Pancreas (tissue), 10 donors: ENCODE measurements at places on chromosomes 5 and 9. TPM values are rescaled to one million over a fixed set of nuclear protein-coding genes. Genes with fewer than 3 reads are reported as not detected.

ARHGEF39 gene
- 1.1 TPM for total RNA-seq

BTNL9 gene
- total RNA-seq = 6.6 TPM

ADAMTS13 gene
- 2.0 TPM for total RNA-seq

LCN15 gene
- not detected for total RNA-seq

NTRK2 gene
- 27.3 TPM for total RNA-seq

FTMT gene
- total RNA-seq = not detected

ADAMTS6 gene
- total RNA-seq = 0.14 TPM

PPP1R2B gene
- 0.12 TPM for total RNA-seq

PDZD2 gene
- total RNA-seq = 3.4 TPM

GPR150 gene
- 0.61 TPM for total RNA-seq

ZBED3 gene
- total RNA-seq = 7.3 TPM

PCDHGA4 gene
- 2.7 TPM for total RNA-seq

CDC26 gene
- total RNA-seq = 10.0 TPM

OTP gene
- total RNA-seq = not detected

GRCh38 chr5:71972777-71973473 is 134.3 kb upstream of the MAP1B start:
- no peak for DNase-seq

DNA sequence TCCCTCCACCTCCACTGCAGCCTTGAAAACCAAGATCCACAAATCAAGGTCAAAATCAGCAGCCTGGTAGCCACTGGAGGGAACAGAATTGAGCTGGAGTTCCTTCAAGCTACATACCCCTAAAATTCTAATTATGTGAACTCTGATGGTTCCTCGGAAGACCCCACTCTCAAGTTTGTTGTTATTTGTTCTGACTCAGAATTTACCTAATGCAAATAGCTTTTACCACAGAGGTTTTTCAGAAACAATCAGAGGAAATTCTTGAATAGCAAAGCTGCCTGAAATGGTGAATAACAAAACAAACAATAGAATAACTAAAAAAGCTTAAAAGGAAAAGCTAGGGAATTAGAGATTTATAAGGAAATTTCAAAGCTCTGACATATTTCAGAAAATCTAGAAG is 220.0 kb downstream of the CDH18 start:
- DNase-seq = no peak

DNA sequence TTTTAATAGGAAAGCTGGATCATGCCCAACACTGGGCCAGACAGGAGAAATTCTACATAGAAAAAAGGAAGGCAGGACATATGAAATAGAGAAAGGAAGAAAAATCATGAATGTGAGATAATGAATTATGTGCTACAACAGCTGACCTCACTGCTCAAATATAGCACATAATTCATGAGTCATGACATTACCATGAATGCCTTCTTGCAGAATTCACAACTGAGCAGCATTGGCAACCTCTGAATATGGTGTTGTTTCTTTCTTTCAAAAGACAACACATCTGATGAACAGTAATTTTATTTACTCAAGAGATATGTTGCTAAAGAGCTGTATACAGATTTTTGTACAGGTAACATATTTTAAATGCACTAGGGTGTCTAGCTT is 34.4 kb downstream of the APBA1 start:
- no peak for DNase-seq

DNA sequence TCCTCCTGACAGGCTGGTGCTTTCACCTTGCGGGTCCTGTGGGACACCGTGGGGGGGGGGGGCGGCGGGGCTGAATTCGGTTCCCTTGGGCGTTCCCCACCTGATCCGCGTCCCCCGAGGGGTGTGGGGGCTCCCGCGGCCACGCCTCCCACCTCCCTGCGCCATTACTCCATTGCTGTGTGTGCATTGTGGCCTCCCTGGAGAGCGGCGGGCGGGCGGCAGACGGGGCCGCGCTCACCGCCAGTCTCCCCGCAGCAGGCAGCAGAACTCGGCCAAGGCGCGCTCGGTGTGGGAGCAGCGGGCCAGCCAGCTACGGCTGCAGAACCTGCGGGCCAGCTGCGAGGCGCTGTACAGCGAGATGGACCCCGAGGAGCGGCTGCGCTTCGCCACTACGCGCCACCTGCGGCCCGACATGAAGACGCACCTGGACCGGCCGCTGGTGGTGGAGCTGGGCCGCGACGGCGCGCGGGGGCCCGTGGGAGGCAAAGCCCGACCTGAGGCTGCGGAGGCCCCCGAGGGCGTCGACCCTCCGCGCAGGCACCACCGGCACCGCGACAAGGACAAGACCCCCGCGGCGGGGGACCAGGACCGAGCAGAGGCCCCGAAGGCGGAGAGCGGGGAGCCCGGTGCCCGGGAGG is 145.3 kb downstream of the CACNA1B start:
- DNase-seq = no peak

DNA sequence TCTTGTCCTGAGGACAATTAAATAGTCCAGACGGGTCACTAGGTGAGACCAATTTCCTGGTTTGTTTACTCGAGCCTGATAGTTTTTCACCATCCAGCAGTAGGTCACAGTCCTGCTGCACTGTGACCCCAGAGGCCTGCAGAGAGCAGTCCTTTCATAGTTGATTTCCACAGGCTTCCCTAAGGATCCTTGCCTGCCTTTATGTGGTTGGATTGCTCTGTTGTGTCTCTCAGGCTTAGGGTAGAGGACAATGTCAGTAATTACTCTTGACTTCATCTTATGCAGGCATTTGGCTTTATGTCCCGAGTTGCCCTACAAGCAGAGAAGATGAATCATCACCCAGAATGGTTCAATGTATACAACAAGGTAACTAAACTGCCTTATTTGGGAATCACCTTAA is 9.0 kb upstream of the CATSPER3 start:
- no peak for DNase-seq

GRCh38 chr5:966345-966710 is 42.3 kb upstream of the NKD2 start:
- DNase-seq = no peak

DNA sequence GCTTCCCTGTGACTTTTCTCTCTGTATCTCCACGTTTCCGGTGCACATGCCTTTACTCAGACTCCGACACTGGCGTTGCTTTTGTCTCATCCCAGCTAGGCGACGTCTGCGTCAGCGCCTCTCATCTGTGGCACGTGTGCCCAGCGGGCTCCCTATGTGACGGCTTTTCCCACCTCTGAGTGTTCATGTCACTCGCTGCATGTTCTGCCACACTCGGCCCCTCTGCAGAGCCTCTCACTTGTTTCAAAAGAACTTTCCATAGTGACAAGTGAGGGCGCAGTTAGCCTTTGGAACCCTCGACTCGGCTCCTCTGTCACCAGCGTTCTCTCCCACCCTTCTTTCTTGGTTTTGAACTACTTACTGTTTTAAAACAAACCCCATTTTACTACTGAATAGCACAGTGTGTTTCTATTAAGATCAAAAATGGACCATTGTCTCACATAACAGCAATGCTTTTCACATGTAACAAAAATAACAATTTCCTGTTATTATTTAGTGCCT is 113.4 kb upstream of the CACNA1B start:
- no peak for DNase-seq

- no peak for DNase-seq
Observed at GRCh38 chr5:143131972-143132371, 271.5 kb downstream of the NR3C1 start.

GRCh38 chr5:149147676-149148075 is 6.4 kb downstream of the ABLIM3 start:
- DNase-seq = no peak

DNA sequence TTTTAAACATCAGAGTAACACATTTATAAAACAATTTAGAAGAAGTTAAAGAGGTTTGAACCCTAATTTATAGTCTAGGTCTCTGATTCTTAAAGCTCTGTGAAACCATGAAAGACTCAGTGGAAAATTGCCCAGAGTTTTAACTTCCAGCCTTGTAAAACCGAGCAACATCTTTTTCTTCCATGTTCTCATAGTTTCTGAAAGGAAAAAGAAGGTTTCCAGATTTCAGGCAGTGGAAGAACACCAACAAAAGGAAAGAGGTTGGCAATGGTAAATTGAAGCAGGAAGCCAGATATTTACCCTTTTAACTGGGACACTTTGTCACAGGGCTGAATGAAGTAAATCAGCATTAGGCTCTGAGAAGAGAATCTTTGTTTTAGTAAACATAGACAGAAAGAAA is 1999.3 kb downstream of the MAT2B start:
- DNase-seq = no peak

DNA sequence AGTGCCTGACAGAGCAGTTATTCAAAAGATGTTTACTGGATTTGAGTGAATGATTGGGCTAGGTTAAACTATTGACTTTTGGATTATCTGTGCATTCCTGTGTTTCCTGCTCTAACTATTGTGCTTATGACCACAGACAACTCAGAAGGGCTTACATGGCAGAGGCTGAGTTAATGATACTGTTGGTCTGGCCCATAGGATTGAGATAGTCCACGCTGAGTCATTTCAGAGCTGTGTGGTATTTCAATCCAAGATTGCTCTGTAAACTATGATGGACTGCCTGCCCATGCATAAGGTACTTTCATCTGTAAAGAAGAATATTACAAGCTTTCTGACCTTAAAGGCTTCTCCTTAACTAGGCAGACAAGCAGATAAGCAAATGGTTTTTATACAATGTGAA is 49.1 kb upstream of the SLIT3 start:
- no peak for DNase-seq

DNA sequence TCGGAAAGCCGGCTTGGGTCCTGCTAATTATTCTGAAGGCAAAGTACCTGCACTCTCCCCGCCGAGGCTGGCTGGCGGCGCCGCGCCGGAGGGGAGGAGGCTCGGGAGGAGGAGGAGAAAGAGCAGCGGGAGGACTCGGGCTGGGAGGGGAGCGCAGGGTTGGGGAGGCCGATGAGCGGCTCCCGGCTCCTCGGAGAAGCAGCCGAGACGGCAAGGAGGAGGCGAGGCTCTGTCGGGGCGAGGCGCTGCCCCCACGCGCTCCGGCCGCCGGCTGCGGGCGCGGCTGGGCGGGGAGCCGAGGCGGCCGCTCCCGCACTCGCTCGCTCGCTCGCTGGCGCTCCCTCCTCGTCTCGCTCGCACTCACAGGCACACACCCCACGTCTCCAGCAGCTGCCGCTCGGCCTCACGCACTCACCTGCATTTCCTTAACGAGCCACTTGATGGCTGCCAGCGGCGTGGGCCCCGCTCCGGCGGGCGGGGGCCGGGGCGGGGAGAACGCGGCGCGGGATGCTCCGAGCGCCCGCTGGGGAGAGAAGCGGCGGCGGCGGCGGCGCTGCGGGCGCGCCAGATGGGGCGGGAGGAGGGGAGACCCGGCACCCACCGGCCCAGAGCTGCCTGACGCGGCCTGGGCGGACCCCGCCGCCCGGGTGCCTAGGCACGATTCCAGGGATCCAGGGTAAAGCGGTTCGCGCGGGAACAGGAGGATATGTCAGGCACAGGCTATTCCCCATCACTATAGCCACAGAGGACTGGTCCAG is at the start of gene PTPRD:
PTPRD (minus strand) TSS at position 362 of the 758 bp plus-strand sequence.
- DNase-seq = peak; percentile 54

DNA sequence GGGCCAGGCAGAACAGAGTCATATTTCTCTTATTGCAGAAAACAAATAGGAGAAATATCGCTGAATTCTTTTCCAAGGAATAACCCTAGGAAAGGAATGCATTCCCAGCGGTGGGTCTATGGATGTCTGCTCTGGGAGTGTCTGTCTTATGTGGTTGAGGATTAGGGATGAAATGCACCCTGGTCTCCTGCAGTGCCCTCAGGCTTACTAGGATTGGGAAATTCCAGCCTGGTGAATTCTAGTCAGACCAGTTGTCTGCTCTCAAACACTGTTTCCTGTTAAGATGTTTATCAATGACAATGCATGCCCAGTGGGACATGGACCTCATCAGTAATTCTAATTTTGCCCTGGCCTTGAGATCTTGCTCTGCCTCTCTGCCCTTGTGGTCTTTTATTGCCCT is 136.1 kb upstream of the ELAVL2 start:
- no peak for DNase-seq

DNA sequence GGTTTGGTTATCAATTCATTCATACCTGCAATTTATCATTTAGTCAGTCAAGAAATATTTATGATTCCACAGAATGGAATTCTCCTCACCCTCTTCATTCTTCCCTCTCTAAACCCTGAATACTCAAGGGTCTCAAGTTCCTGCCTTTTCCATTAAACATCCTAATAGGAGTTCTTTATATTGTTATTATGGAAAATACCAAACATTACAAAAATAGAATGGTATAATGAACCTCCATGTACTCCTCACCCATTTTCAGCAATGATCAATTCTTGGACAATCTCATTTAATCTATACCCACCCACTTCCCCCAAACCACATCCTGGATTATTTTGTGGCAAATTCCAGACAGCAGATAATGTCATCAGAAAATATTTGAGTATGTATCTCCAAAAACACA is 74.5 kb downstream of the ADAMTS12 start:
- DNase-seq = no peak

DNA sequence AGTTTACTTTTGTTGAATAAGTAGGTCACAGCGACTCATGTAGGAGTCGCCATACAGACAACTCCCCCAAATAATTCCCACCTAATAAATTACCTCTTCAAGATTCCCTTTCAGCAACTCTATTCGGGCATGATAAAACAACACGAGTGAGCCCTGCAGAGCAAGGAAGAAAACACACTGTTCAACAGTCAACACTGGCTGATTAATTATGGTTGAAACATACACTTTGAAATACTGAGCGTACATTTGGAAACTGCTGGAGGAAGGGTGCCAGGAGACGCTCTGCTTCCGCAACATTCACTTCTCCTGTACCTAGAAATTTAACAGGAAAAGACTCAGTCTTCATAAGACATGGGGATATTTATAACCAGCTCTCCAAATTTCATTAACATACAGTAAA is 117.5 kb downstream of the TTC39B start:
- DNase-seq = no peak

DNA sequence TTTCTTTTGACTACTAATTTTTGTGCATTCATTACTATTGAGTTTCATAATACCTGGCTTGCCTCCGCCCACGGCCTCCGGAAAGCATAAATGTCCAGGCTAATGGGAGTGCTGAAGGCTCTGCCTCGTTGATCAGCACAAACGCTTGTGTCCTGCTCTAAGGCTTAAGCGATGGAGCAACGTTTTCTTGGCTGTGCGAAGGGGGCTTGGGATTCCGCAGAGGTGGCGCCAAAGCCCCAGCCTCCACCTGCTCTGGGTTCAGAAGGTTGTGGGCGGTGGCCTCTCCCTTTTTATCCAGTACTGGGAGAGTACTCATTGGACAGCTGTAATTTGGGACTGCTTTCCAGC is 19.7 kb downstream of the ANXA2R start:
- DNase-seq = no peak

DNA sequence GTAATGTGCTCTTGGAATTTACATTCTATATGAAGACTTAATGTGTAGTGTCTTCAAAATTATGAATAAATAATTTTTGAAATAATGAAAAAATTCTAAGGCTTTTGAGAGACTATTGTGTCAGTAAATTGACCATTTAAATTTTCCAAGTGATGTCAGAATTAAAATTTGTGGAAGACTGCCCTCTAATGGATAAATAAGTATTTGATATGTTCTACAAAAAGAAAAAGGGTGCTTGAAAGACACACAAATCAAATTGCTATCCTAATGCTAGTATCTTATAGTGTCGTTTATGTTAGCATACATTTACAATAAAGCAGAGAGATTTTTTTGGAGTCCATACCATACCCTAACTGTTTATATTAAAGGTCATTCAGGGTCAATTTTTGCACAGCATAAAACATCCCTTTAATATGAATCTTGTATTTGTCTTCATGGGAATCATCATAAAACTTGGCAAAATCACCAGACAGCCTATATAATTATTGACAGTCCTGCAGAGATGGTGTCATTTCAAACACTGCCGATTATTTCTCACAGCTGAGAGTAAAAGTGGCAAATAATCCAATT is 120.8 kb upstream of the SLC27A6 start:
- DNase-seq = no peak

GRCh38 chr9:80664327-80665210 is 1024.8 kb downstream of the TLE1 start:
- no peak for DNase-seq

- DNase-seq = no peak
Observed at GRCh38 chr5:139410121-139410992, 6.5 kb upstream of the SPATA24 start.
